ENCODE measurements at places on chromosomes 1 and 21.

DNA sequence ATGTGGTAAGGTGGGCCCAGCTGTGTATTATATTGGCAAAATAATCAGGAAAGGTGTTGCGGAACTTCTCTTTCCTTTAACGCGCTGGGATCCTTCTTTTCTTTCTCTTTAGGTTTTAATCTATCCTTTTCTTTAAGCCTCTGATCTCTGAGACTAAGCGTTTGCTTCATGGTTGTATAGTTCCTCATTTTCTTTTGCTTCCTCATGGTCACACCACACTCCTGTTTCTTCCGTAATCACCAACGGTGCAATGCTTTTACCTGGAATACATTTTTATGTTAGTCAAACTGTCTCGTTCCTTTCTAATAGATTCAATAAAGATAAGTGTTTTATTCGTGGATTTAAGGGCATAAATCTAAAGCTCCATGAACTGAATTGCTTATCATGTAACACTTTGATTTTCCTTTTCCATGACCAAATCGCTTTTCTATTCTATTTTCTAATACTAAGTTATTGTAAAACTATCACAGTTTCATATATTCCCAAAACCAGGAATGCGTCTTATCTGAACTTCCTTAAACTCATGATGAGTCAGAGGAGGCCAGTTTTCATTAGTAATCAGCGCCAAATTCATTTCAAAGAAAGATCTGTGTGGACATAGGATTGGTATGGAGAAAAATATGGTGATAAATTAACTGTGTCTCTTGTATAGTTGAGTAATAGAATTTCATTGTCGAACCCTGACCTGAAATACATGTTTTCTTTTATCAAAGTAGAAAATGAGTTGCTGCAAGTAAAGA, 12.2 kb downstream of the SDCCAG8 start:
- DNase-seq: no peak

- no peak for DNase-seq
Observed at GRCh38 chr1:118032883-118033282, 103.3 kb downstream of the WDR3 start.

GRCh38 chr1:975896-976683, 5.8 kb downstream of the PERM1 start:
- peak; percentile 83 for DNase-seq

DNA sequence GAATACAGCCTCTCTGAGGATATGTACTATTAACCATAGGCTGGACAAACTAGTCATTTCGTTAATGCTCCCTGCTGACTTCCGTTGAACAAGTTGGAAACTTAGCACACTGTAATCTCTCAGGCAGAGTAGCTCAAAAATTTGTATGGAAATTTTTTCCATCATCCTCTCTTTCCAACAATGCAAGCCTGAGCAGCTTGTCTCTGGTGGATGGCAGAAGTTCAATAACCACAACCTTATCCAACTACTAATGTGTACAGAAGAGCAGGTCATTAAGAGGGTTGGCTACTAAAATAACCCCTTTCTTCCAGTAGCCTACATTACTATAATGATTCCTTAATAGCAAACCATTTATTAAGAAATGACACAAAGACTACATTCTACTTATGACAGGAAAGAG, 262.3 kb downstream of the NFIA start:
- DNase-seq: no peak

DNA sequence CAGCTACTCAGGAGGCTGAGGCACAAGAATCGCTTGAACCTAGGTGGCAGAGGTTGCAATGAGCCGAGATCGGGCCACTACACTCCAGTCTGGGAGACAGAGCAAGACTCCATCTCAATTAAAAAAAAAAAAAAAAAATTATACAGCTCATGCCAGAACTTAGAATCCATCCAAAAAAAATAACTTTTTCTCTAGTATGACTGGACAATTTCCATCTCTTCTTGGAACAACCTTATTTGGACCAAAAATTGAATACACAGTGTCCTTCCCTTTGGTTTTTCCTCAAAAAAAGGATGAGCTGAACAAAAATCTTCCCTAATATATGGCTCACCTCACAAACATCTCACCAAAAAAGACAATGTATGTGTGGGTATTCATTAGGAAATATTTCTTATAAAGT, 73.7 kb downstream of the TOR3A start:
- DNase-seq: no peak

DNA sequence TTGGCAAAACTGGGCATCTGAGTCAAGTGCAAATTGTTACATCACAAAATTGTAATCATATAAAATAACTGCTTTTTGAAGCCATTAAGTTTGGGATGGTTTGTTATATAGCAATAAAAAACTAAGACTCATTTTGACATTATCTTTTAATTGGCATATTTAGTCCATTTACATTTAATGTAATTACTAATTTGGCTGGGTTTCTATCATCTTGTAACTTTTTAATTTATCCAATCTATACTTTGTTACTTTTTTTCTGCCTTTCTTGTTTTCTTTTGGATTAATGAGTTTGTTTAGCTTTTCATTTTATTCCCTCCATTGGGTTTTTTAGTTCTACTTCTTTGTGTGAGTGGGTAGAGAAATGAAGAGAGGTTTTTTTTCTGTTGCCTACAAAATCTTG, 76.3 kb downstream of the DRAM2 start:
- DNase-seq: no peak

DNA sequence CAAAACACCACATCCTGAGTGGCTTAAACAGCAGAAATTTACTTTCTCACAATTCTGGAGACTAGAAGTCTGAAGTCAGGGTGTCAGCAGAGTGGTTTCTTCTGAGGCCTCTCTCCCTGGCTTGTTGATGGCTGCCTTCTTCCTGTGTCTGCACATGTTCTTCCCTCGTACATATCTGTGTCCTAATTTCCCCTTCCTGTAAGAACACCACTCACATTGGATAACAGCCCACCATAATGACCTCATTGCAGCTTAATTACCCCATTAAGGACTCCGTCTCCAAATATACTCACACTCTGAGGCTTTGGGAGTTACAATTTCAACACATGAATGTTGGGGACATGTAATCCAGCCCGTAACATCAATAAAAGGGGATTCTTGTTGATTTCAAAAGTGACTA, 23.4 kb downstream of the C8A start:
- DNase-seq: no peak
